Hepatic stellate cell (primary cell): ENCODE measurements at places on chromosomes 12 and 14.

DNA sequence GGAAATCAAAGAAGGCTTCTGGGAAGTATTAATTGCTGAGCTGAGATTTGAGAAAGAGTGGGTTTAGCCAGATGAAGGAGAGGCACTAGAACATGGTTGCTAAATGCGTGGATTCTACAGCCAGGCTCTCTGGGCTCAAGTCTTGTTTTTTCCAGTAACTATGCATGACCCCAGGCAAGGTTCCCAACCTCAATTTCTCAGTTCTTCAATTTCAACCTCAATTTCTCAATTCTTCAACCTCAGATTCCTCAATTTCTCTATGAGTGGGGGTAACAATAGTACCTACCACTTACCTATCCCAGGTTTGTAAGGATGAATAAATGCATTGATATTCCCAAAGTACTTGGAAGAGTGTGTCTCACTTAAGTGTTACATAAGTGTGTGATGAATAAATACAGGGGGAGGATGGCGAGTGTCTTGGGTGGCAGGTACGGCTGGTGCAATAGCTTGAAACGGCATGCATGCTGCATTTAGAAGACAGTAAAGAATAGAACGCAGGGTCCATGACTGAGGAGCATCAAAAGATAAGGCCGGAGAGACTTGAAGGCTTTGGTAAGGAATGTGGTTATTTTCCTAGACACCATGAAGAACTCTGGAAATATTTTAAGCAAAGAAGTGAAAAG lies 149.1 kb upstream of the ATP2B1 start:
- no peak for DNase-seq

GRCh38 chr12:102374190-102374589 lies 106.2 kb downstream of the IGF1 start:
- DNase-seq, result no peak

DNA sequence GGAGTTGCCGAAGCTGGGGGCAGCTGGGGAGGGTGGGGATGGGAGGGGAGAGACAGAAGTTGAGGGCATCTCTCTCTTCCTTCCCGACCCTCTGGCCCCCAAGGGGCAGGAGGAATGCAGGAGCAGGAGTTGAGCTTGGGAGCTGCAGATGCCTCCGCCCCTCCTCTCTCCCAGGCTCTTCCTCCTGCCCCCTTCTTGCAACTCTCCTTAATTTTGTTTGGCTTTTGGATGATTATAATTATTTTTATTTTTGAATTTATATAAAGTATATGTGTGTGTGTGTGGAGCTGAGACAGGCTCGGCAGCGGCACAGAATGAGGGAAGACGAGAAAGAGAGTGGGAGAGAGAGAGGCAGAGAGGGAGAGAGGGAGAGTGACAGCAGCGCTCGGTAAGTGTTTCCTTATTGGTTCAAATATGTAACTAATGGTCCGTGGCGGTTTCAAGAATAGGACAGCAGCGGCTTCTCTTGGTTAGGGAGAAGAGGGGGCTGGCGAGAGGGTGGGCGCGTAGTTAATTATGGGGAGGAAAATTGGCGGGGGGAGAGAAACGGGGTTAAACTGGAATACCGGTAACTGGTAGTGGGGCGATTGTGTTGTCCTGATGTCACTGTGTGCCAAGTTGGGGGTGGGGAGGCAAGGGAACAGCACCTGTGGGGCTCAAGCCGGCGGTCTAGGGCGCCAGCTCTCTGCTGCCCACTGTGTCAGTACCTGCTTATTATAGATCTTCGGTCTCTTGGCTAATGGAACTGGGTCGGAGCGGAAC lies 8.4 kb downstream of the HOXC8 start:
- no peak for DNase-seq

GRCh38 chr14:105474483-105475268 lies at the start of gene CRIP2:
CRIP2 (plus strand) TSS chr14:105474821; CDS start chr14:105474863, 42 bp downstream.
- peak; percentile 92 for DNase-seq

DNA sequence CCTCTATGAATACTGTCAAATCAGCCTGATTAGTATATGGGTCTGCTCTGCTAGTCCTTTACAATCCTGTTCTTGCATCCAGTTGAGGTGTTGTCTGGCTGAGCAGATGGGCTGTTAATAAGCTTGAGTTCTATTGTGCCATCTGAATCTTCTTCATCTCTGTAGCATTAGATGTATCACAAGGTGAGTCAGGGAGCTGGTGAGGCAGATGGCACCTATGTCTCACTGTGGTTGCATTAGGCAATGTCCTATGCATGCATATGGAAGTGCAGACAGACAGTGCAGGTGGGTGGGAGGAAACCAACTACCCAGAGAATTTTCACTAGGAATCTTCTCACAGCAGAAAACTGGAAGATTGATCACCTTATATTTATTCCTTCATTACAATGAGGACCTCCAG lies 165.7 kb upstream of the STXBP6 start:
- no peak for DNase-seq

- no peak for DNase-seq
Measured at GRCh38 chr12:82627799-82628198, 58.9 kb upstream of the TMTC2 start.

- DNase-seq, result no peak
Measured at GRCh38 chr12:517538-517937, 57.8 kb downstream of the B4GALNT3 start.

GRCh38 chr12:61070640-61071414 lies 1189.4 kb upstream of the USP15 start:
- no peak for DNase-seq

DNA sequence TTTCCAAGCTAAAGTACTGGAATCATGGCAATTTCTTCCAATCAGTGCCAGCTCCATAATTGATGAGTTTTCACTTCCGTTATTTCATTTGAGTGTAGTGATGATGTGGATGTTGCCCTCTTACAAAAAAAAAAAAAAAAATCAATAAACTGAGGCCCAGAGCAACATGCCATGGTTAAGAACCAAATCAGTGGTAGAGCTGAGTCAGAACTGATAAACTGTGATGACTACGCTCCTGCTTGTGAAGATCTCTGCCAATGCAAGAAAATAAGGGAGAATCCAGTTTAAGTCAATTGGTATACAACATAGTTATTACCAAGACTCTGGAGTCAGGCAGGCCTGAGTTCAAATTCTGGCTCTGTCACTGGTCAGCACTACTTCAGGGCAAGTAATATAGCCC lies 102.7 kb downstream of the GPR135 start:
- DNase-seq, result no peak

- DNase-seq, result no peak
Measured at GRCh38 chr14:68182492-68182891, 362.9 kb downstream of the RAD51B start.

DNA sequence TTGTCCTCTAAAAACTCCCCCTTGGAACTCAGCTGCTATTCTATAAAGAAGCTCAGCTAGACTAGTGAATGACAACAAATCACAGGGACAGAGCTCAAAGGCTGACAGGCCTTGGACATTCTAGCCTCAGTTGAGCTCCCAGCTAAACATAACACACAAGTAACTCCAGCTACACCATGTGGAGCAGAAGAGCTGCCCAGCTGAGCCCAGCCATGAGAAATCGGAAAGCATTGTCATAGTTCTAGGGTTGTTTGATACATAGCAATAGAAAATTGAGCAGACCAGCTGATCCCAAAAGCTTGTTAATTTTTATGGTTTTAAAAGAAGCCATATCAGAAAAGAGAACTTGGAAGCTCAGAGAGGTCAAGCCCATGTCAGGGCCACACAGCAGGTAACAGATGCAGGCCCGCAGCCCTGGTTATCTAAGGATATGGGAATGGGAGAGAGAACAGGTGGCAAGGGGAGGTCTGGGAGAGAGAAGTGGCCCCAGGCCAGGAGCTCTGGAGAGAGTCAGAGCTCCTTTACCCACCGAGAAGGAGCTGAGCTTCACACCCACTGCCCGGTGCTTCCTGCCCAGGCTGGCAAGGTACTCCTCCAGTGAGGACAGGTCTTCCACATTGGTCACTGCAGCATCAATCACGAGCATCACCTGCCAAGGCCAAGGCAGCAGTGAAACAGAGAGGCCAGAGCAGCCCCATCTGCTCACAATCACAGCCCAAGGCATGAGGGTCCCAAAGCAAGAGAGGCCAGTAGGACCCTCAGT lies 2.9 kb downstream of the NGB start:
- DNase-seq, result no peak

GRCh38 chr12:95237315-95237714 lies 19.7 kb downstream of the VEZT start:
- no peak for DNase-seq

- no peak for DNase-seq
Measured at GRCh38 chr12:24705741-24706358, 243.1 kb downstream of the BCAT1 start.

- DNase-seq, result no peak
Measured at GRCh38 chr12:68453876-68454275, 121.7 kb upstream of the MDM1 start.

DNA sequence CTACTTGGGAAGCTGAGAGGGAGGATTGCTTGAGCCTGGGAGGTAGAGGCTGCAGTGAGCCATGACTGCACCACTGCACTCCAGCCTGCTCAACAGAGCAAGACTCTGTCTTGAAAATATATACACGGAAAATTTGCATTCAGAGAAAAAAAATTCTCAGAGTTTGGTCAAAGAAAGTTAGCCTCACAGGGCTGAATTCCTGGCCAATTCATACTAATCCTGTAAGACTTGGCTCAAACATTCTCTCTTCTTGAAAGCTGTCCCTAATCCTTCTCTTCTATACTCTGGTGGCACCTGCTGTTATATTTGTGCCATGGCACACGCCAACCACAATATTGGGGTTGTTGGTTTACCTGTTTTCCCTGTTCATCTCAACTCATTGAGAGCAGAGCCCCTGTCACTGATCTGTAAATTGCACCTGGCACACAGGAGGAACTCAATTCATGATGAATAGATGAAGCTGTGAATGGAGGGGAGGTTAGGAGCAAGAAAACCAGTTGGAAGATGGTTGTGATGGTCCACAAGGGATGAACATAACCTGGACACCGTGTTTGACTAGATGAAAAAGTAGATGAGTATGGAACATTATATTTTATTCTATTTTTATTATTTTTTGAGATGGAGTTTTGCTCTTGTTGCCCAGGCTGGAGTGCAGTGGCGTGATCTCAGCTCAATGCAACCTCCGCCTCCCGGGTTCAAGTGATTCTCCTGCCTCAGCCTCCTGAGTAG lies 36.8 kb upstream of the SPTSSA start:
- no peak for DNase-seq

GRCh38 chr12:24948420-24948756 lies 513 bp downstream of the BCAT1 start:
- peak; percentile 22 for DNase-seq

- no peak for DNase-seq
Measured at GRCh38 chr12:21296348-21296747, 38.4 kb downstream of the SLCO1A2 start.

DNA sequence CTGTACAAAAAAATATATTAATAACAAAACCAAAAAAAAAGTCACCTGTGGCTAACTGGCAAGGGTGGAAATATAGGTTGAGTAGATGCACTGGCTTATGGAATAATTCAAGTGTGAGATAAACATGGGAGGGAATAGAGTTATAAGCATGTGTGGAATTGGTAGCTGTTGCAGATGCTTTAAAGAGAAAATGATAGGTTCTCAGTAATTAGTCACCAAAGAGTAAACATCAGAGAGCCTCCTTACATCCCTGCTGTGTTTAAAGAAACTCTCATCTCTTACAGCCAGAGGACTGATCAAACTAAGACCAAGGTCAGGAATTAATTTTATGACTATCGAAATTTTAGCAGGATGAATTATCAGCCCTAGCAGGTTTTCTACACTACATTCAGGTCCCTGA lies 70.5 kb downstream of the EGLN3 start:
- DNase-seq, result no peak

GRCh38 chr14:70023871-70024270 lies 144.7 kb downstream of the SMOC1 start:
- no peak for DNase-seq

DNA sequence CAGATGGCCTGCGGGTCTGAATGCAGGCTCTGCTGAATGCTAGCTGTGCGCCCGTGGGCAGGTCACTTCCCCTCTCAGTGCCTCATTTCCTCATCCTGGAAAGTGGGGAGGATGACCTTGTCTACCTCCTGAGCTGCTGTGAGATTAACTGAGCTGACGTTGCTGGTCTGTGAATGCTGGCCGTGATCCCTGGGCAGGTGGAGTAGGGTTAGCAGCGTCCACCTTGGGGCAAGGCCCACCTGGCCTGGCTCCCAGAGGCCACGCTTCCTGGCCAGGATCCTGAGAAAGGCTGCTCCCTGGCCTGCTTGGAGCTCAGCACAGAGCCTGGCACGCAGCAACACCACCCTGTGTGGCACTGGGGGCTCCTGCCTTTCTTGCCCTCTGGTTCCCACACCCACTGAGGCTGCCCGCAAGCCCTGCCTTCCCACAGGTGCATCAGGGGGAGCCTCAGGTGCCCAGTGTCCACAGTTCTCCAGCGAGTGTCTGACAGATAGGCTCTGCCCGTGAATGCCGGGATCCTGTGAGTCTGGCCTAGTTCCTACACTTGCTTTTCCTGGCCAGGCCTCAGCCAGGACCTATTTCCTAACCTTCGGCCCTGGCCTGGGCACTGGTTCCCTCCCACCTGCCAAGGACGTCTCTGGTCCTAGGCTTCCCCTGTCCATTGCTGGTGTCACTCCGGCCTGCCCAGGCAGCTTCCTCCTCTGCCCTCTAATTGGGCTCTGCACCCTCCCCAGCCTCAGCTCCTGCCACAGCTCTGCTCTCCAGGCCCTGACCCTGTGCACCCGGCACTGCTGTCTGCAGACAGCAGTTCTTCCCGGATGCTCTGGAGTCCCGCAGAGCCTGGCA lies 37.2 kb upstream of the TDRD9 start:
- DNase-seq, result no peak

- no peak for DNase-seq
Measured at GRCh38 chr12:120872487-120872886, 31.7 kb downstream of the SPPL3 start.

GRCh38 chr12:124814741-124815613 lies 48.7 kb downstream of the SCARB1 start:
- no peak for DNase-seq

GRCh38 chr12:104181313-104181712 lies 34.3 kb upstream of the TXNRD1 start:
- DNase-seq, result no peak

DNA sequence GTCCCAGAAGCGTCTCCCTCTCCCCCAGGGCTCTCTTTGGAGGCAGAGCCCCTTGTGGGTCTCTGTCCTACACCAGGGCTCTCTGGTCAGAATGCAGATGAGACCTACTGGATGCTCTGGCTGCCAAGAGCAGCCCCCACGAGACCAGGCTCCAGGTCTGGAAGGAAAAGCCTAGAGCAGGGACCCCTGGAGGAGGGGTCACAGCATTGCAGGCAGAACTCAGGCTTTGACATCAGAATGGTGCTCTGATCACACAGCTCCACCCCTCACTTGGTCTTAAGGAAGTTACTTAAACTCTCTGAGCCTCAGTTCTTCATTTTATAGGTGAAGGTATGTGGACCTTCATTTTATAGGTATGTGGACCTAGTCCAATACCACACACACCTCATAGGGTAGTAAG lies 83.1 kb downstream of the ARL6IP4 start:
- no peak for DNase-seq

DNA sequence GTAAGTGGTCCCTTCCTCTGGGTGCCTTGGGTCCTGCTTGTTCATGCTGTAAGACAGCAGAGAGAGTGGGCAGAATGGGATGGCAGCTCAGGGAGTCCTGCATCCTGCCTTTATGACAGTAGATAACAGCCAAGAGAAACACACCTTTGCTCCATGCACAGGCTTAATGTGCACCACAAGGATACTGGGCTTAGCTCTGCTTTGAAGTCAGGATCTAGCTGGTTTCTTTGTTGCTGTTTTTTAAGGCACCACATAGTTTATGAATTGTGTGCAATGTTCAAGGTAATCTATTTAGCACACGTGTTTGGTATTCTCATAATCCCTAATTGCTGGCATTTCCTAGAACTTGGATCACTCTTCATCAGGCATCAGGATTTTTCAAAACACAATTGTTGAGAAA lies 239.5 kb upstream of the DCN start:
- no peak for DNase-seq

- peak; percentile 36 for DNase-seq
Measured at GRCh38 chr12:20368651-20369304, 441 bp downstream of the PDE3A start.
